ENCODE measurements at places on chromosomes 4 and X.

- no peak for DNase-seq
Observed at GRCh38 chrX:136198010-136198409, 50.7 kb downstream of the FHL1 start.

DNA sequence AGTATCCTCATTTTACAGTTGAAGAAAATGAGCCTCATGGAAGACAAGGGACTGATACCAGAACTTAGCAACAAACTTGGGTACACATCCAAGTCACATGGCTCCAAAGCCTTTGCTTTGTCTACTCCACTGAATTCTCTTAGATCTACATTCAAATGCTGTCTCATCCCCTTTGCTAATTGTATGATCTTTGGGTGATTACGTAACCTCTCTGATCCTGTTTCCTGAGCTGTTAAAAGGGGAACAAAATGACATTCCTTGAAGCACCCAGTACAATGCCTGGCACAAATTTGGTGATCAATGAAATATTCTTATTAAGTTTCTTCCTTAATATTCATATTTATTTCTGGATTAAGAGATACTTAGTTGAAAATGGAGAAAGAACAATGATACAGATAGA is 5.9 kb upstream of the HPGD start:
- no peak for DNase-seq

DNA sequence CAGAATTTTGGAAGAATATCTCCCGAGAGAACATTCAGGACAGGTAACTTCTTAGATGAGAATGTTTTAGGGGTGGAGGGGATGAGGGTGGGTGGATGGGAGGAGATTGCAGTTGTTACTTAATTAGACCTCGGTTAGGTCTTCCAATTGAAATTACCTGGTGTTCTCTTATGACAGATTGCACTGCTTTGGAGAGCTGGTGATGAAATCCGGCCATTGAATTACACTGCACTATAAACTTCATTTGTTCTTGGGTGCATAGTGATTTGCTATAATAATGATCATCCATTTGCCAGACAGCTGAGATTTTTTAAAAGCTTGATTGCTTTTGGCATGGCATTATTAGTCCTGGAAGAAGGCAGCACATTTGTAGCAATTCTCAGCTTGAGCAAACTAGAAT is 427.6 kb downstream of the GBA3 start:
- DNase-seq, result no peak

DNA sequence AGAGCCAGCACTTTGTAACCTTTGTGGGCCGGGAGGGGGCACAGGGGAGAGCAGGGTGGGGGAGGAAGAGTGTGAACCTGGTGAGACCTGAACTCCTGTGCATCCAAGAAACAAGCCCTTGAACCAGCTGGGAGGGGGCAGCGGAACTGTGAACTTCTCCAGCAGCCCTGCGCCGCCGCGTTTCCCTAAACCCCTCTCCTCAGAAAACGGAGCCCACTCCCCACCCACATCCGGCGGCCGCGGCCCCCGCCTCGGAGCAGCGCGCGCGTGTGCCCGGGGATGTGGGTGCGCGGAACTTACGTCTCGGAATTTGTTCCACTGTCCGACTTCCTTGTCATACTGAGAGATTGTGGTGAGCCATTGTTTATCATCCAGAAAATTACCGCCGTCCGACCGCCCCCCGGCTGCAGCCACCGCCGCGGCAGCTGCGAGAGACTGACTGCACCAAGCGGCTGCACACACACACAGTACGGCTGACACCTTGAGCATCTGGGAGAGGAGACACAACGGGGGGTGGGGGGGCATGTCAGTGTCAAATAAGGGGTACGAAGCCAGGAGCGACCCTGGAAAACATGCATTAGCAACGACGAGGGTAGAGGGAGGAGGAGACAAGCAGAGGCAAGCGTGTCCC is 494 bp downstream of the SPOCK3 start:
- no peak for DNase-seq

- DNase-seq, result no peak
Observed at GRCh38 chr4:15794905-15795304, 16.8 kb downstream of the CD38 start.

DNA sequence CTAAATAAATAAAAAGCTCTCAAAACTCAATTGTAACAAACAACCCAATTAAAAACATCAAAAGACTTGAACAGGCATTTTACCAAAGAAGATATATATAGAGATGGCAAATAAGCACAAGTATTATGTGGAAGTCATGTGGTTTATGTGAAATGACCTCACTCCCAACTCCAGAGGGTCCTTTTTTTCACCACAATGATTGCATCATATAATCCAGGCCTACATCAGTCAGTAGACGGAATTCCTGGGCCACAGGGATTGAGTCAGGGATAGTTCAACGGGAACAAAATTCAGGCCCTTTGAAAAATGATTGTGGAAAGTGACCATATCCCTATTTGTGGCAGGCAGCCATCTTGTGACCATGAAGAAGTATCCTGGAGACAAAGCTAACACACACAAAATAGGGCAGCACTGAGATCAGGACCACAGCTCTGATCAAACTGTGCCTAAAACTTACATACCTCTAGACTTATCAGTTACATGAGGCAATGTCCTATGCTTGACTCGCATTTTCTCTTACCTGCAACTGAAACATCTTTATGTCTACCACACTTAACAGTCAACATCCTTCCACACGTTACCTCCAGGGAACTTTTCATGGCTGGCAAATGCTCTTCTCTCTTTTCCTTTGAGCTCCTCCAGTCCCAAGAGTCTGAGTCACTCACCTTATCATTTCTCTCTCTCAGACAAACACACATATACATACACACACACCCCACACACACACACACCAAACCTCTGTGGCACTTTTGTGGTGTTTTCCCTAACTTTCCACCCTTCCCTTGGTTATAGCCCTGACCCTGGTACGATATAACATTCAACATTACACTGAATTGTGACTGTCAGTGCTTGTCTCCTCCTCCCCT is 113.5 kb downstream of the PHF8 start:
- DNase-seq, result no peak

GRCh38 chr4:32203340-32203739 is 1483.2 kb downstream of the PCDH7 start:
- DNase-seq, result no peak

GRCh38 chr4:24557026-24558025 is 27.0 kb downstream of the DHX15 start:
- no peak for DNase-seq

DNA sequence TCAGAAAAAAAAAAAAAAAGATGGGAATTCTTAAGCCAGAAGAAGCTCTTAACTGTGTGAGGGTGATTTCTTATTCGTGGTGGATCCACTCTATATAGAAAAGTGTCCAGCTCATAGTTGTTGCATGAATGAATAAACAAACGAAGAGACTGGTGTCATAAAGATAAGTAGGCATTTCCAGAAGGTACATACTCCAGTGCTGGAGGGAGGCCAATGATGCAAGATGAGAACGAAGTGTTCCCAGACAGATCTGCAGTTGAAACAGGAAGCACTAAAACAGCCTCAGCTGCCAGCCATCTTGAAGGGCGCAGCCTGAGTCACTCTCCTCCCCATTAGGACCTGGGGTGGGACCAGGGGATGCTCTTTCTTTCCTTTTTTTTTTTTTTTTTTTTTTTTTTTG is 47.4 kb upstream of the HOPX start:
- no peak for DNase-seq

DNA sequence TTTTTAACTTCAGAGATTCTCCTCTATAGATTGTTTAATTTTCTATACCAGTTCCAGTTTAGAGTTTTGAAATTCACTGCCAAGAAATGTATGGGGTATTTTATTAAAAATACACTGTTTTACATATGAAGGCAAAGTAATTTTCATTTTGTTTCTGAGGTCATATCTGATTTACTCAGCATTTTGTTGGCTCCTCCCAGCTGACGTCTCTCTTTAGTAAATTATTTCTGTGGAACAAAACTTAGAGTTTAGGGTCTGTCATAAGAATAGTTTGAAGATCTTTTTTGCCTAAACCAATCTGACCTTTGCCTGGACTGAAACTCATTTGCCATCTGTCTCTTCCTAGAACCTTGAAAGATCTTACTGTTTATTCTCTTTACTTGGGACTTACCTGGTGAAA is 16.9 kb downstream of the FNIP2 start:
- no peak for DNase-seq

DNA sequence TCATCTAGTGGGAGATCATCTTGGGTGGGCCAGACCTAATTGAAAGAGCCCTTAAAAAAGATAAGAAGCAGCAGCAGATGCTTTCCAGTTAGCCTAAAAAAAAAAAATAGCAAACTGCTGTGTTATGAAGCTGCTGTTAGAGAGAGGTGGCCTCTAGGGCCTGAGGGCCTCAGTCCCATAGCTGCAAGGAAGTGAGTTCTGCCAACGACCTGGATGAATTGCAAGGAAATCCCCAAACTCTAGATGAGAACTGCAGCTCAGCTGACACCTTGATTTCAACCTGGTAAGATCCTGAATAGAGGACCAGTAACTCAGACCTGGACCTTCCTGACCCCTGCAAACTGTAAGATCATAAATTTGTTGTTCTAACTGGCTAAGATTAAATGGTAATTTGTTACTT is 275.2 kb downstream of the TENM3 start:
- no peak for DNase-seq

- DNase-seq, result peak; percentile 7
Observed at GRCh38 chrX:78650906-78651437, 8.2 kb downstream of the RTL3 start.

- DNase-seq, result no peak
Observed at GRCh38 chrX:56057325-56057724, 174.8 kb upstream of the KLF8 start.

- DNase-seq, result no peak
Observed at GRCh38 chr4:16617011-16617410, 281.4 kb downstream of the LDB2 start.

- DNase-seq, result no peak
Observed at GRCh38 chrX:17546356-17546755, 171.4 kb downstream of the NHS start.

GRCh38 chr4:122334828-122335227 is 44.0 kb upstream of the ADAD1 start:
- DNase-seq, result no peak

- no peak for DNase-seq
Observed at GRCh38 chr4:164203476-164203875, 550.5 kb upstream of the SMIM31 start.

DNA sequence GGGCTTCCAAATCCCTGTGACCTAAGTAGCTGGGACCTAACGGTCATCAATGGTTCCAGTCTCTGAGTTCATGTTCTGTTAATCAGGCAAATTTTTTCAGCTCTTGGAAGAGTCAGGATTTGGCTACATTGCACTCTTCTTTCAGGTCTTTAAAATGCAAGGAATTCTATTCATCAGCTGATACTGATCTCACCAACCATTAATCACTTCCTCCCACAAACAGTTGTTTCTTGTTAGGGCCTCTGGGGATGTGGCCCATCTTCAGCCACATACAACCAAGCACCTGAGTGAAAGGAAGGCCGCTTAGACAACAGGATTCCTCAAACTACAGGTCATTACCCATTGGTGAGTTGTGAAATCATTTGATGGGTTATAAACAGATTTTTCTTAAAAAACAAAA is 71.7 kb downstream of the FANCB start:
- no peak for DNase-seq

GRCh38 chrX:20159797-20160385 is 18.3 kb upstream of the EIF1AX start:
- DNase-seq, result no peak

GRCh38 chr4:180932370-180933001 is 1310.7 kb upstream of the TENM3 start:
- no peak for DNase-seq

DNA sequence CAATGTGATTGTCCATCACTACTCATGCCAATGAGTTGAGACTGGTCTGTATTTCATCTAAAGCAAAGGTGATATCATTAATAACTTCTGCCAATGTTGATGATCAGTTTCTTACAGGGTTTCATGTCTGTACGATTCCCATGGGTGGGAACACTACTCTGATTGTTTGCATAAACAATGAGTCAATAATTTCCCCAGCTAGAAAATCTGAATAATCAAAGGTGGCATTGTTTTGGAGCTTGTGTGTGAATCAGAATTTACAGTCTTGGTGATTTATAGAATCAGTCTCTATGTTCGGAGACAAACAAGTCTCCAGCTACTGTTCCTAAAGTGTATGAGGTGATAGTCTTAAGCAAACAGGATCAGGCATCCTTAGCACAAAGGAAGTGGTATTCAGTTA is 35.5 kb upstream of the PARM1 start:
- DNase-seq, result no peak
